Stimulated activated CD4-positive, alpha-beta T cell treated with anti-CD3 and anti-CD28 coated beads, TNF-alpha, amount 100 ng/mL, for 4 hours (primary cell): ENCODE measurements at places on chromosomes 12 and 14.

GRCh38 chr12:5685935-5686334 is 254.0 kb downstream of the NTF3 start:
- no peak for DNase-seq

DNA sequence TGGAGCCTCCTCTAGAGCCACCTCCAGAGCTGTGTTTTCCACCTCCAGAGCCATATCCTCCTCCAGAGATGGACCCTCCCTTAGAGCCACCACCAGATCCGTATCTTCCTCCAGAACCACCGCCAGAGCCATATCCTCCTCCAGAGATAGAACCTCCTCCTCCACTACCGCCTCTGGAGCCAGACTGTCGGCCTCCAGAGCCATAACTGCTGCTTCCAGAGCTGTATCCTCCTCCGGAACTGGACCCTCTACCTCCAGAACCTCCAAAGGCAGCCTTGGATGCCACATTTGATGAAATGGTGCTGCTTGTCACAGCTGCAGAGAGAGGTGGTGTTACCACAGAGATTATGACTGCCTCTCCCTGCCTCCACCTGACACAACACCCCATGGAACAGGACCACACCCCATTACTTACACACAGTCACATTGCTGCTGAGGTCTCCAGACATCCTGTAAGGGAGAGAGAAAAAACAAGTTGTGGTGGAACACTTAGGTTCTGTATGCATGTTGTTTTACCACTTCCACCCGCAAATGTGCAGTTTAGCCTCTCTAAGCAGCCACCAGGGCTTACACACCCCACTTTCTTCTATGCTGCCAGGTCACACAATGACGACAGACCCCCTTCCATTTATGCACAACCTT is 6.8 kb downstream of the KRT2 start:
- DNase-seq = no peak

- no peak for DNase-seq
Measured at GRCh38 chr12:101747697-101748096, 8.4 kb upstream of the SYCP3 start.

- DNase-seq = no peak
Measured at GRCh38 chr14:35368583-35369392, 35.8 kb downstream of the NFKBIA start.

DNA sequence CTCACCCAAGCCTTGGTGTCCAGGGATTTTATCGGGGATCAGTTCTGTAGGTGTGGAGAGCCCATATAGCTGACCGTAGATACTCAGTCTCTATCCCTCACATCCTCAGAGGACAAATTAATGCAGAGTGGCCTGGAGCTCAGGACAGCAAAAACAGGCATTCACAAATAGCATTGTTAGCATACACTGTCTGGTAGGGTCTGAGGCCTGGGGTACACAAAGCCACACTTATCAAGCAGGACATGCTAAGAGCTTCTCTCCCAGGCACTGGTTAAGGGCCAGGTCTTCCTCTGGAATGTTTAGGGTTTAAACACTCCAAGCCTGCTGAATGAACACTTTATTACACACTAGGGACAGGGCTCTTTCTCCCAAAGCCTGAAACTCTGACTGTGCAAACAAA is 253.2 kb downstream of the NEDD1 start:
- no peak for DNase-seq

- no peak for DNase-seq
Measured at GRCh38 chr12:22709292-22709691, 84.3 kb downstream of the ETNK1 start.

- DNase-seq = no peak
Measured at GRCh38 chr14:64221391-64222003, 72.7 kb downstream of the ESR2 start.

GRCh38 chr14:104820669-104821228 is 19.8 kb downstream of the ZBTB42 start:
- DNase-seq = no peak

GRCh38 chr14:51862176-51862796 is 1.9 kb downstream of the GNG2 start:
- no peak for DNase-seq
